CD4-positive, alpha-beta T cell treated with Interleukin-4 for 4 hours (primary cell): ENCODE measurements at places on chromosomes 13 and 19.

DNA sequence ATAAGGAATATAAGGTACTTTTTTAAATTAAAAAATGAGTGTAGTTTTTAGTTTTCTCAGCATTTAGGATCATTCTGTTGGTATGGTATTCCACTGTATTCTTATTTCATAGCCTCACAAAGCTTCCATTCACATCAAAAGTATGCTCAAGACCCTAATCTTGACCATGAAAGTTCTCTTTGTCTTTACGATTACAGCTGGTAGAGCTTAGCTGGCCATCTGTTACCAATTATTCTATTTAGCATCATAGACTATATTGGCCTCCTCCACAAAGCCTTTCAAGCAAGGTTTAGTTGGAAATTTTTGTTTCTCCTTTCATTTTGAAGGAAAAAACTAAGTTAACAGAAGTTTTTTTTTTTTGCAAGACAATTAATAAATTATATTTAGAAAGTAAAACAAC is 245.1 kb downstream of the KCTD12 start:
- DNase-seq, result no peak

GRCh38 chr13:40438999-40439797 is 227.2 kb downstream of the FOXO1 start:
- no peak for DNase-seq

DNA sequence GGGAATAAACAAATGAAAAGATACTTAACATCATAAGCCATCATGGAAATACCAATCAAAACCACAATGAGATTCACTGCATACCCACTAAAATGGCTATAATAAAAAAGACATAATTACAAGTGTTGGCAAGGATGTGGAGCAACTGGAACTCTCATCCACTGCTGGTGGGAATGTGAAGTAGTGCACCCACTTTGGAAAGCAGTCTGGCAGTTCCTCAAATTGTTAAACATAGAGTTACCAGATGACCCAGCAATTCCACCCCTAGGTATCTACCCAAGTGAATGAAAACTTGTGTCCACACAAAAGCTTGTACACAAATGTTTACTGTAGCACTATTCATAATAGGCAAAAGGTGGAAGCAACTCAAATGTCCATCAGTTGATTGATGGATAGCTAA is 46.9 kb downstream of the FLT1 start:
- DNase-seq, result no peak

DNA sequence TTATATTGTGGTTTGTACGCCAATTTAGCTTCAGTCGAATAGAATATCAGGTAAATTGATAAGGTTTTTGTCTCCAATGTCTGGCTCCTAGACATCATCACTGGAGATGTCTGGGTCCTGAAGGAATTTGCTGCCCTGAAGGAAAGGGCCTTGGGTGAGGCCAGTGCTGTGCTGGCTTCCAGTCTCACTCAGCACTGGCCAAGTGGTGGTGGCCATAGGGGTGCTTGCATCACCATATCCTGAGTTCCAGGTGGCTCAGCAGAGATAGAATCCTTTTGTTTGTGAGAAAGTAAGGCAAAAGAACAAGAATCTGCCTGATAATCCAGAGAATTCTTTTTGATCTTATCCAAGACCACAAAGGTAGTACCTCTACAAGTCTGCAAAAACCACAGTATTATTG is 39.1 kb downstream of the UQCRFS1 start:
- no peak for DNase-seq

DNA sequence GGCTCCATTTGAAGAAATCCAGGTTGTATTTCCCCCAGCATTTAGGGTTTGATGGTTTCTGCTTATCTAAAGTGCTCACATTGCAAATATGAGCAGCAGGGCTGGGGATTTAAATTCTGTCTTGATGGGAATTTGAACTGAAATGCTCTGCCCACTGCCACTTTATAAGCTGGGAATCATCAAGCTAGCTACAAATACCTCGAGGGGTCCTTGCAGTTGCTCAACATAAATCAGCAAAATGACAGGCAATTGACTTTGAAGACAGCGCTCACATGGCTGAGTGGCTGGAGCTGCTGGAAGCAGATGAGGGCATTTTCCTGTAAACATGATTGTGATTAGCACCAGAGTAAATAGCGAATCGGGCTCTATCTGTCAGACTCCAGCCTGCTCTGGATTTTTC is 39.4 kb upstream of the MEDAG start:
- no peak for DNase-seq

GRCh38 chr19:14023404-14024235 is 4.3 kb upstream of the RLN3 start:
- DNase-seq, result no peak

GRCh38 chr19:36573895-36574720 is 1.0 kb upstream of the ZNF529 start:
- DNase-seq, result no peak

DNA sequence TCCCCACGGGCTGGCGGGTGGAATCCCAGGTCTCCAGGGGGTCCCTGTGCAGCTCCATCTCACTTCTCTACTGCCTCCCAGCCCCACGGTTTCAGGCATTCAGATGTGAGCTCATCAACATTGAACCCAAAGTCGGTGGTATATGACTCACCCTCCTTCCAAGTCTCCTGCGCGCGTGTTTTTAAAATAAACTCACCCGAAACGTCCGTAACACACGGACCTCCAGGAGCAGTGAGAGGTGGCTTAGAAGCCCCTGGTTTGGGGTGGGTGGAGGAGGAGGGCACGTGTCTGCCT is 14.0 kb upstream of the CRTC1 start:
- DNase-seq, result no peak

- DNase-seq, result peak; percentile 66
These were observed at the start of gene CYTH2 for GRCh38 chr19:48469289-48469881. Gene CYTH2 (plus strand): TSS chr19:48469369. CDS start chr19:48469508, 139 bp downstream.

GRCh38 chr13:101018720-101019119 is 344.1 kb upstream of the TMTC4 start:
- no peak for DNase-seq

GRCh38 chr13:44383945-44384344 is 10.3 kb downstream of the SERP2 start:
- DNase-seq, result no peak

DNA sequence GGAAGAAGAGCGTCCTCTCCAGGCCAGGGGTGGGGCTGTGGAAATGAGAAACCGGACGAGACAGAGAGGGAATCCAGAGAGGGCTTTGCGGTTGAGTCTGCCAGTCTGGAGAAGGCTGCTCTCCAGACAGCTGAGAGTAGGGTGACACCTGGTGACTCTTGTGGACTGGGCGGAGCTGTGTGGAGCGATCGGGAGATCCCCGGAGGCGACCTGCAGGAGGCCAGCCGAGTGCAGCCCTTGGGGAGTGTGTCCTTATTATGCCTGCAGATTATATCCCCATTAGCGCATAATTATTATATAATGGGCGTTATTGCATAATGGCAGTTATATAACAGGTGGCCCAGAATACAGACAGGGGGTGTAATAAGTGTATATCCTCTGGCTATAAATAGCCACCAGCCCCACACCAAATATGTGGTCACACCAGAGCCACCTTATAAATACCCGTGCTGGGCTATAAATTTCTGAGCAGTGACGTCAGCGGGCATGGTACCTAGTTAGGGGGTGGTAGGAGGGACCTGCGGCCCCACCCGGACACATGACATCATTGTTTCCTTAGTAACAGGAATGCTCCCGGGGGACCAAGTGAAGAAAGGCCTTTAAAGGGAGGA is 41.2 kb downstream of the NFIX start:
- no peak for DNase-seq
